ENCODE measurements at places on chromosomes 7 and 10.

DNA sequence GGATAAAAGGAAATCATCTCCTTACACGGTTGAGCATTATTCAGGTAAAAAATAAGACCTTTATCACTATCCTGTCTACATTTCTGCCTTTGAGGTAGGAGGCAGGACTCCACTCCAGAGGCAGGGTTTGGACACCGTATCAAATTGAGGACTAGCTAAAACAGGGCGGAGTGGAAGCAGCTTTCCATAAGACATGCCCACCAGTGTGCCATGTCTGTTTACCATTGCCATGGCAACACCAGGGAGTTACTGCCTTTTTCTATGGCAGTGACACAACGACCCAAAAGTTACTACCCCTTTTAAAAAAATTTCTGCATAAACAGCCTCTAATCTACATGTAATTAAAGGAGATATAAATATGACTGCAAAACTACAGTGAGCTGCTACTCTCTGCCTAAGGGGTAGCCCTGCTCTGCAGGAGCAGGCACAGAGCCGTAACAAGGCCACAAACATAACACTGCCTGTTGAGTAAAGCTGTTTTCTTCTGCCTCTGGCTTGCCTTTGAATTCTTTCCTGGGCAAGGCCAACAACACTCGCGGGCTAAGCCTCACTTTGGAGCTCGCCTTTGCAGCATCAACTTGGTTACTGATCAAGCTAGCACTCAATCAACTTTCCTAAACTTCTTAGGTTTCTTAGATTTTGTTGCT is 26.5 kb downstream of the DGKB start:
- no peak for DNase-seq

- DNase-seq = no peak
Observed at GRCh38 chr7:2638224-2638991, 6.6 kb downstream of the TTYH3 start.

DNA sequence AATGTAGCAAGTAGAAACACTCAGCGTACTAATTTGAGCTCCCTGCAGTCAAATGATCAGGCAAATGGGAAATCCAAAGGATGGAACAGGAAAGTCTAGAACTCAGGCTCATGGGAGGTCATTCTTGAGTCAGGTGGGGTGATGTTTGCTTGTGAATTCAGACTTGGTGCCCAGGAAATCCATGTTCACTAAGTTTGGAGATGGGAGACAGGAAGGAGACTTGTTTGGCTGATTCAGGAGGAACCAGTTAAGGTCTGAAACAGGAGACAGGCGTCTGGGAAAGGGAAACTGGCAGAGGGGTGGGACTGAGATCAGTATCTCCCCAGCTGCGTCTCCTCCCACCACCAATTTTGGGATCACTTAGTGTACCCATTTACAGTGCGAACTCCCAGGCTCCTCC is 38.4 kb upstream of the ZNF438 start:
- DNase-seq = no peak

DNA sequence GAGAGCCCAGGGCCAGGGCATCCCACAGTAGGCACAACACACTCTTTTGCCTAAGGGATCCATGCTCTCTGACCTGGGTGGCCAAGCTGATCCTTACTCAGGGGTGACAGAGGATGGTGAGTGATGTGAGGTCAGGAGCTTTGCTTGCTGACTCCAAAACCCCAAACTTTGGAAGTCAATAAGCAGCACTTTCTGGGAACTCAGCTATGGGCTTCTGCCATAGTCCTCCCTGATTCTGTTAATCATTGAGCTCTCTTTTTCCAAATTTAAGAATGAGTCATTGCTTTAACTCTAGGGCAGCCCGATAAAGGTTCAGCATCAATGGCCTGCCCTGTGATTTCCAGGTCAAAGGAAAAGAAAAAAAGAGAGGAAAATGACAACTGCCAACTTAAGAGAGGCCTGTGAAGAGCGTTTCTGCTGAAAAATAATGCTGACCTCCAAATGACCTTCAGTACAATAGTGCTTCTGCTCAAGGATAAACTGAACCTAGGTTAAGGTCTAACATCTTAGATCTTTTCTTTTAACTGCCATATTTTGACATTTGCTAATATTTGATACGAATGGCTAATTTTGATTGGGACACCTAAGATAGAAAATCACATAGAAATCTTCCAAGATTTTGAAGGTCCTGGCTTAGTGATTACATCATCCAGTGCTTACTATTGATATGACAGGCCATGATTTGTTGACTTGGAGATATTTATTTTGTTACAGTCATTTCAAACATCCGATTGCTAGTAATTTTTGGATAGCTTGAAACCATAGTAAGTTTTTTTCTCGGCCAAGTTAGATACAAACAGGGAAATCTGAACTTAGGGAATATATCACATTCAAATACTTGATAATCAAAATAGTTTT is 20.8 kb upstream of the RELN start:
- DNase-seq = no peak

DNA sequence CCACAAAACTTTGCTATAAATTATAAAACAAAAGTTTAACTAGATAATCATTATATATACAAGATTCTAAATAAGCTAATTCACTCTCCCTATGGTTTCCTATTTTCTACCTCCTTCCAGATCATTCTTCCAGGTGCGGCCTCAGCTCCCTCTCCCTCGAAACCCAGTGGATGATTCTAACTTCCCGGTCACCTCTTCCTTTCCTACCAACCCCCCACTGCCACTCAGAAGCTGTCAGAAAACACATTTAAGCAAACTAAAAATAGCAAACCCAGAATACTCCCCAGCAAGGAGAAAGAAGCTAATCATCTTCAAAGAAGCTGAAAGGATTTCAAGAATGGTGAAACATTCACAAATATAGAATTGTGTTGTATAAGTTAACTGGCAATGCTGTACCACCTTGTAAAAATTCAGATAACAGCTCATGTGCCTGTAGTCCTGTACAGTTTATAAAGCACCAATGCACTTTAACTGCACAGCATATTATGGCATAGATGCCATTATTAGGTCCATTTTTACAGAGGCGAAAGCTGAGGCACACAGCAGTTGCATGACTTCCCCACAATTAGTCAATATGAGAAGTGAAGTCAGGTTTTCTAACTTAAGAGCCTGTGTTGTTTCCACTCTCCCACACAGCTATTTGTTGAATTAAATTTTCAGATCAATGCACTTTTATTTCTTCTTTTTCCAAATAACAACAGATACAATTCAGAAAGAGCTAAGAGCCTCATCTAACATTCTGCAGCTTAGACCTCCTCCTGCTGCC is 13.7 kb upstream of the DNTT start:
- no peak for DNase-seq

DNA sequence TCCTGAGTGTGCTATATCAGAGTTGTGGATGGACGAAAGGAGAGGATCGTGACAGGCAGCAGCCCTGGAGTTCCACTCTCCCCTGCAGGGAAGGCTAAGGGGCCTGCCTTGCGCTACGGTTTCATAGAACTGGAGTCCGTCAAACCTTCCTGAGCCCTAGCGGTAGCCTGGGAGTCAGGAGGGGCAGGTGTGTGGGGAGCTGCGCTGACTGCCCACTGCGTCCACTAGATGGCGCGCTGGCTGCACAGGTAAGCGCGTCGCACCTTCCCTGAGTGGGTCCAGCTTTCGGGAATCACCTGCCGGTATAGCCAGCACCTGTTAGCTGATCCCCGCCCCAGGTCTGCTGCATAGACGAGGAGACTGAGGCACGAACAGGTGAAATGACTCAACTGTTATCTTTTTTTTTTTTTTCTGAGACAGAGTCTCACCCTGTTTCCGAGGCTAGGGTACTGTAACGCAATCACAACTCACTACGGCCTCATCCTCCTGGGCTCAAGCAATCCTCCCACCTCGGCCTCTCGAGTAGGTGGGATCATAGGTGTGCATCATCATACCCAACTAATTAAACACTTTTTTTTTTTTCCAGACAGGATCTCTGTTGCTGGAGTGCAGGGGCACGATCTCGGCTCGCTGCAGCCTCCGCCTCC is 20.2 kb upstream of the BAIAP2L1 start:
- DNase-seq = no peak

DNA sequence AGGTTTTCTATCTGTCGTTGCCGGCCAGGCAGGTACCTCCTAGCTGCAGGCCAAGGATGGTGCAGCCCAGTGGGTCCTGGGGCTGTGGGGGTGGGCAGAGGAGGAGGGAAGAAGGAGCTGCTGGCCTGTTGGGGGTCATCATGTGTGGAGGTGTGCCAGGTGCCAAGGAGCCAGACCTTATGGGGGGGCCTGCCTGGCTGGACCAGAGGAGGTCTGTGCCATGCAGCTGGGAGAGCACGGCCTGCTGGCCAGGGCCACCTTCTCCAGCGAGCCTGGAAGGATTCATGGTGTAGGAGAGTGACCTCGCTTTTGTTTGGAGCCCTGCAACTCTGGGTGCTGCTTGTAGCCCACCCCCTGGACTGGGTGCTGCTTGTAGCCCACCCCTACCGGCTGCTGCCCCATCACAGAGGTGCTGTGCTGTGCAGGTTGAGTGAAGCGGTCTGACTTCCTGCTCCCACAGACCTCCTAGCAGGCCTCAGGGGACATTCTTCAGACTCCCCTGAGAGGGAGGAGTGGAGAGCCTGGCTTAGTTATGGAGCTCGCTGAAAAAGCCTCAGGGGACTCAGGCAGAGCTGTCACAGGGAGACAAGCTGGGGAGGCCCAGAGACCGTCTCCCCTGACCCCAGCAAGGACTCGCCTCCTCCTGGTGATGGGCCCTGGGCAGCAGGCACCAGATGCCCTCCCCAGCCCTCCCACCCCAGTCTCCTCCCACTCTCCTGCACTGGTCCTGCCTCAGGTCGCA is 67.7 kb upstream of the AQP1 start:
- no peak for DNase-seq

DNA sequence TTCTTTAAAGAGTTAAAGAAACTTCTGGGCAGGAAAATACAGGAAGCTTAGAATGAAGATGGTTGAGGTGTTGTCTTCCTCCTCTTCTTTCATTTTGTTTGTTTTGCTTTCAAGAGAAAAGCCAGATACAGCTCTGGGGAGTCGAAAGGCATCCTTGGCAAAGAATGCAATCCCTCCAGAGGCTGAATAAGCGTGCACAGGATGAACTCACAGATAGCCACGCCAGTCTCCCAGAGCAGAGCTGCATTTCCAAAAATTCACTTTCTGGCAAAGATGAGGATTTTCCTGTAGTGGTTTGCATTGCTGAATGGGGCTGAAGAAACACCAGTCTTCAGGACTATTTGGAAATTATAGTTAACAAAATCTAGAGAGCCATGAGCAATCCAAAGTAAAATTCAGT is 336.4 kb downstream of the NRG3 start:
- DNase-seq = no peak
